ENCODE measurements at places on chromosomes 16 and 17.

DNA sequence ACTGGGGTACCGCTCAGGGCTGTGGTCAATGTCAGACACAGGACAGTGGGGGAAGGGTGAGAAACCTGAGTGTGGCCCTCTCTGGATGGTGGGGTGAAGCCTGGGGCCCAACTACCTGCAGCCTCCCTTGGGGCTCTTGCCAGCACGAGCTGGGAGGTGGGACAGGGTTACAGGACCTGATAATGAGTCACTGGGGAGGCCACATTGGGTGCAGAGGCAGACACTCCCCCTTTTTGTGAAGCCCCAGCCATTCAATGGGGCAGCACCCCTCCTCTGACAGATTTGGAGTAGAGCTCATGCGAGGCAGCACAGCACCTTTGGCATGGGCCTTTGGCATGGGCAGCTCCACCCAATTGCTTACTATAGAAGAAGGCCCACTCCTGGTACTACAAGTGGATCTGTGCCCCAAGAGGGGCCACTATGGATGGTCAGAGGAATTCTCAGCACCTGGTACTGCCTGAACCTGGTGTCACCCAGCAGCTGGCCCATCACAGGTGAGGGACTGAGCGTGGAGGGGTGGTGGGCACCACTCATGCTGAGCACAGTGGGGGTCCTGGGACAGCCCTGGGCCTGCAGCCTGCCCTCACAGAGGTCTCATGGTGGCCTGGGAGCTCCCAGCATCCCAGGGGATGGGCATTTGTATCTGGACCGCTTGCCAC, 45.2 kb upstream of the SMPD3 start:
- no peak for DNase-seq

- peak; percentile 90 for DNase-seq
Measured at GRCh38 chr17:65785109-65785508, 223.7 kb upstream of the AXIN2 start.

- no peak for DNase-seq
Measured at GRCh38 chr17:51128076-51128475, 7.4 kb upstream of the SPAG9 start.

- DNase-seq, result no peak
Measured at GRCh38 chr16:59121411-59122261, 387.5 kb upstream of the GOT2 start.

GRCh38 chr17:48181653-48182052, 74.1 kb downstream of the SNX11 start:
- no peak for DNase-seq

DNA sequence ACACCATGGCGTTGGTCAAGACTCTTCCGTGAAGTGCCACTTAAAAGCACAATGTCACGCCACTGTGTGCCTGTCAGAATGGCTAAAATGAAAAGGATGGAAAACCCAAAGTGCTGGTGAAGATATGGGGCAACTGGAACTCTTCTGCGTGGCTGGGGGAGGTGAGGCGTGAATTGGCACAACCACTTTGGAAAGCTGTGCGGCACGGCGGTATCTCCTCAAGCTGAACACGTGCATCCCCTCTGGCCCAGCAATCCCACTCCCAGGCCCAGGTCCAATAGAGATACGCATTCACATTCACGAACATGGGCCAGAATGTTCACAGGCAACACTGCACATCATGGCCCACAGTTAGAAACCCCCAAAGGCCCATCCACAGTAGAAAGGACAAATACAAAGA, 8.9 kb downstream of the DUSP3 start:
- no peak for DNase-seq

DNA sequence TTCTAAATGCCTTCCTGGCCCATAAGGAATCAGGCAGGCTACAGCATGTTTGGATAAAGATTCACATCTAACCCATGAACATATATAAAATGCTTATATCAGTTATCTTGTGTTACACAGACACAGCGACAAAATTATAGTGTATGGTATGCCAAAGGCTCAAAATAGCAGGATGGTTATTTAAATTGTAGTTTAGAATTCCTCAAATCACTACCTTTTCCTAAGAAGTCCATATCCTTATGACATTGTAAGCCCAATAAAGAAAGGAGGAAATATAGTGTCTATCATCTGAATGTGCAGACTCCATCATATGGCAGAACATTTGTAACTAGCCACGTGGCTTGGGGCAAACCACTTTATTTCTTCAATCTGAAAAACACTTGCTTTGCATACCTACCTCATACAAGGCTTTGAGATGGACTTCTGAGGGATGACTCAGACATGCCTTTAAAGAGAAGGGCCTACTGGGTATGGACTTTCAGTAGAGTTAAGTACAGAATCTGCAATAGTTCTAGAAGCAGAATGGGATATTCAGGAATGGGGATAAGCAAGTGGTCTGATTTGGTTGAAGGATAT, 12.1 kb upstream of the DHX8 start:
- DNase-seq, result peak; percentile 17

DNA sequence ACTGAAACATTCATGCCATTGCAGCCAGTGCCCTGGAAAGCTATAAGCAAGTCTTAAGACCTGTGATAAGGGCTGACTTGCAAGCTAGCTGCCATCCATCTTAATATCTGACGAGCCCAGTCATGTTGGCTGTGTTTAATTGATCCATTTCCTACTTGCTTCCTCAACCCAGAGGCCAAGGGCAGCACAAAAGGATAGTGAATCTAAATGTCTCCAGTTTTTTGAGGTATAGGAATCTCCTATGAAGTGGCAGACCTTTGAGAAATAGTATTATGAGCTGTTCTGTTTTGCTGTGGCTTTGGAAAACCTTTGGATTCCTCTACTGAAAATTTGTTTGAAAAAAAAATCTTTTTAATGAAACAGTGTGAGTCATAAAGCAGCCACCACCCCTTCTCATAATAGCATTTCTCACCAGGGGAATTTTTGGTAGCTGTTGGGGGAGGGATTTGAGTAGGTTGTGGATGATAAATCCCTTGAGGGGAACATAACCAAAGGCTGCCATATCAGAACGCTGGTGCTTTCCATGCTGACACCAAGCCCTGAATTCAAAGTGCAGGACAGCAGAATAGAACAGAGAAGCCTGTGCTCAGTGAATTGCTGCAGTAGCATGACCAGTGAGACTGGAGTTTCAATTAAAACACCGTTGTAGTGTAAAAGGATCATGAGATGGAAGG, 12.9 kb downstream of the ZNRF1 start:
- DNase-seq, result peak; percentile 75

- DNase-seq, result no peak
Measured at GRCh38 chr16:12362482-12363458, 386.2 kb downstream of the SNX29 start.

DNA sequence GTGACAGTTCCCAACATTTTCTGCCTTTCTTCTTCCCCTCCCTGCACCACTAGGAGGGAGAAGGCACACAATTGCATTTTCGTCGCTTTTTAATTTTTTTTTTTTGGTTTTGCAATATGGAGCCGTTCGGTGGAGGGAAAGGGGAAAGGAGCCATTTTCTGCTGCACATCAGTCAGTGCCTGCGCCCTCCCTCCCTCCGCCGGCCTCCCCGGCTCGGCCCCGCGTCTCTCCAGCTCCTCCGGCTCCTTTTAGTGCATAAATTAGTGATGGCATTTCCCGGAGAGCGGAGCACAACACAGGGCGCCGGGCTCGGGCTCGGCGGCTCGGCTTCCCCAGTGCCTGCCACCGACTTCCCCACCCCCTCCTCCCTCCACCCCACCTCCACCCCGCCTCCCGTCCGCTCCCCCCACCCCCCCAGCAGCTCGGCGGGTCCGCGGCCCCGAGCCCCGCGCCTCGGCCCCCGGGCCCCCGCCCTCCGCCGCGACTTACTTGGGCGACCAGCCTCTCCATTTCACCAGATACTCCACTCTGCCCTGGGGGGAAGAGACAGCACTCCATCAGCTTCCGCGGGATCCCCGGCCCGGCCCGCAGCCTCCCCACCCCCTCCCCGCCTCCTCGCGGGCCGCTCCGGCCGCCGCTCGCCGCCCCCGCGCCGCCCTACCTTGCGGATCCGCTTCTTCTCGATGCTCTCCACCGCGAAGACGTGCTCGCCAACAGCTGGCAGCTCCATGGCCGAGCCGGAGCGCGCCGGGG, 542 bp downstream of the CBX4 start:
- no peak for DNase-seq

DNA sequence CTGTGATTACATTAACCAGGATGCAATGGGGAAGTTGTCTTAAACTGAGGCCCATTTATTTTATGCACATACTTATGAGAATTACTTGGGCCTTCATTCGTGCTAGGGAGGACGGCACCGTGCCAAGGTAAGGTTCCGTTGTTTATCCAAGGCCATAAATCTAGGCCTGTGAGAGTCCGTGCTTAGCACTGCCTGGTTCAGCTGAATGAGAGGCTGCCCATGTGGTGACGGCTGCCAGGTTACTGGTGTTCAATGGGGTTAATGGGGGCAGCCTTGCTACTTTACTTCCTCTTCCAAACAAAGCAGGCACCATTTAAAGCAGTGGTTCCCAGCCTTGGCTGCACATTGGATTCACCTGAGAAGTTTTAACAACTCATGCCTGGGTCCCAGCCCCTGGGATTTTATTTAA, 135.1 kb upstream of the NOL11 start:
- DNase-seq, result no peak

- DNase-seq, result no peak
Measured at GRCh38 chr17:8189041-8189710, 804 bp downstream of the BORCS6 start.

GRCh38 chr17:78759203-78759968, 22.7 kb downstream of the CYTH1 start:
- DNase-seq, result no peak

DNA sequence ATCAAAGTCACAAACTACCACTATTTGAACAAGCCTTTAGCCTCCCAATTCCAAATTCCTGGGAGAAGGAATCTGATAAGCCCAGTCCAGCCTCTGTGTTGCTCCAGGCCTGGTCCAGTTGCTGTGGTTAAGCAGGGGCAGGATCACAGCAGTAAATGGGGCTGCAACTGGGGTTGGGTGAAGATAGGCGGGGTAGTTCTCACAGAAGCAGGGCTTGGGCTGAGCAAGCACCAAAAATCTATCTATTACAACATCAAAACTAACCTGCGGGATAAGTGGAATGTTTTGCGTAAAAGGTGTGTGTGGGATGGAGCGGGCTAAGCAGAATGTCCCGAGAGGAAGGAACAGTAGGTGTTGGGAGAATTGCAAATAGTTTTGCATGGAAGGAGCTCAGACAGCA, 23.0 kb upstream of the RNF135 start:
- DNase-seq, result no peak

DNA sequence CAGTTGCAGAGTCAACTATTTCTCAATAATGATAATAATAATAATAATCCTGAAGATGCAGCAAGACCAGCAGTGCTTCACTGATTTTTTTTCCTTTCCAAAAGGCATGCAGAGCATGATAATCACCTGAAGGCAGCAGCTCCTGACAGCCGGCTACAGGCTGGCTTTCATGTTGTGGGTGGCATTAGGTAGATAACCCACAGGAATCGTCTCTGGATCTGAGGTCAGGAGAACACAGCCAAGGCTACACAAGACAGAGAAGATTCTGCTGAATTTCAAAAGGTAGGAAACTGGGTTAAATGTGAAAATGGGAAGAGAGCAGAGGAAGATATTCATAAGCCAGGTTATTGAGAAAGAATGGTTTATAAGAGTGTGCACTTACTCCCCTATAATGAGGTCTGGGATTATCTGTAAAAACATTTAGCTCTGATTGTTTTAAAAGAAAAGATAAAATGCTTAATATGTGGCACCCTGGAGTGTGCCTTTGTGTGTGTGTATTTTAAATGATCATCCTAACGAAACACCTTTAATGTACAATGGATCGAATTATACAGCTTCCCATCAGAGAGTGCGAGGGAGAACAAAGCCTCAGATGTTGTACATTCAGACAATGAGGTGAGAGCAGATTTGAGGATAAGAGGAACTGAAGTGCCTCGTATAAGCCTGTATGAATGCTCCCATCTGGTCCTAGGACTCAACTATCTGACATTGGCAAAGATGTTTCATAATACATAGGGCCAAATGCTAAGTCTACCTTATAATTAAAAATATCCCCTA, 273.1 kb downstream of the PHKB start:
- DNase-seq, result no peak

Data from non-pigmented ciliary epithelial cell (primary cell).